ENCODE measurements at places on chromosomes 3 and 15. TPM values are rescaled to one million over a fixed set of nuclear protein-coding genes. Genes with fewer than 3 reads are reported as not detected.

Gene RASL12
- 6.0 TPM for total RNA-seq

- no peak overlapping the region for H3K4me3 ChIP-seq
- DNase-seq = no peak
- no peaks in the 10 kb centered on the region for H3K36me3 ChIP-seq
- H3K27me3 ChIP-seq = no peaks in the 10 kb centered on the region
These were observed 56.2 kb downstream of the ITGA11 start for GRCh38 chr15:68375716-68376220.

Gene SMCO1
- not detected for total RNA-seq

- peak overlapping the region; percentile 26 for H3K27ac ChIP-seq
- no peak overlapping the region for H3K4me3 ChIP-seq
- peaks cover 38% of the 10 kb centered on the region for H3K4me1 ChIP-seq
These were observed 54.6 kb downstream of the LPP start for GRCh38 chr3:188208516-188208981.

DNA sequence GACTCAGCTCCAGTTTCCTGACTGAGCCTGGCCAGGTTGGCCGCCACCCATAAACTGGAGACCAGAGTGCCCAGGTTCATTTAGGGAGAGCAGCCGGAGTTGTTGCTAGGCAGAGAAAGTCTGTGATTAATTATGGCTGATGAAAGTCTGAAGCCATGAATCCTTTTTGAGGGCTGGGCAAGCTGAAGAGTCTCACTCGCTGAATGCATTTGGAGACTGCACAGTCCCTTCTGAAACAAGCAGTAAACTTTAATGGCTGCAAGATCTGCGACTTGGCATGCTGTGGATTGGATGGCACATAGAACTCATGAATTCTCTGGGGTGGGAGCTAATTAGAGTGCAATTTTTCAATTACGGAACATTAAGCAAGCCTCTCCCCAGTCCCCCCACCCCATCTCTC, 282.1 kb downstream of the RPLP1 start:
- H3K36me3 ChIP-seq = no peaks in the 10 kb centered on the region
- no peak overlapping the region for H3K4me3 ChIP-seq
- no peak for DNase-seq
- no peak overlapping the region for H3K27ac ChIP-seq
- no peaks in the 10 kb centered on the region for H3K4me1 ChIP-seq

- H3K36me3 ChIP-seq = no peaks in the 10 kb centered on the region
- H3K4me3 ChIP-seq = no peak overlapping the region
- no peaks in the 10 kb centered on the region for H3K27me3 ChIP-seq
These were observed 104.2 kb upstream of the THRB start for GRCh38 chr3:24598695-24599470.

Gene LXN
- not detected for total RNA-seq

GRCh38 chr3:138113326-138113725, 2.1 kb downstream of the DZIP1L start:
- no peak for DNase-seq
- no peak overlapping the region for H3K4me3 ChIP-seq
- H3K4me1 ChIP-seq = peaks cover 5% of the 10 kb centered on the region
- no peak overlapping the region for H3K27ac ChIP-seq
- H3K27me3 ChIP-seq = no peaks in the 10 kb centered on the region

GRCh38 chr3:139601191-139601961, 61.8 kb upstream of the RBP1 start:
- peaks cover 5% of the 10 kb centered on the region for H3K4me1 ChIP-seq
- H3K36me3 ChIP-seq = no peaks in the 10 kb centered on the region
- DNase-seq = no peak
- no peak overlapping the region for H3K4me3 ChIP-seq

Gene FAM227B
- 2.3 TPM for total RNA-seq

Gene CNTN3
- not detected for total RNA-seq

Gene ZNF385D
- not detected for total RNA-seq

Gene ITGA11
- not detected for total RNA-seq

DNA sequence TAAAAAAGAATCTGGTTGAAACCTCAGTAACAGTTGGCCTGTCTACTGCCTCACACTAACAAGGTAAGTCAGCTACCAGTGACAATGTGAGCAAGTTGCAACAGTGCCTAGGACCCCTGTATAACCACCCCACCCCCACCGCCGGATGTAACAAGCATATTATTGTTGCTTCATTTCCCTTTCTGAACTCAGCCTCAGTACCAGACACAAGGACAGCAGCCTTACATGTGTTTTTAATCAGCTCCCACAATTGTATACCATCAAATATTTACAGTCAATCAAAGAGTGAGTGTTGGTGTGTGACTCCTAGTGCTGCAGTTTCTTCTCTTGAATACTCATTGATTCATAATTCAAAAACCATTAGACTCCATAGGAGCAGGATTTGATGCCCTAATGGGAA, 96.4 kb downstream of the PYDC2 start:
- no peak overlapping the region for H3K27ac ChIP-seq
- H3K4me3 ChIP-seq = no peak overlapping the region
- DNase-seq = no peak

Gene SENP8
- total RNA-seq = 3.4 TPM

Gene CLDN16
- 0.27 TPM for total RNA-seq

Gene TM4SF1
- total RNA-seq = 49.2 TPM

Gene ROPN1
- not detected for total RNA-seq

DNA sequence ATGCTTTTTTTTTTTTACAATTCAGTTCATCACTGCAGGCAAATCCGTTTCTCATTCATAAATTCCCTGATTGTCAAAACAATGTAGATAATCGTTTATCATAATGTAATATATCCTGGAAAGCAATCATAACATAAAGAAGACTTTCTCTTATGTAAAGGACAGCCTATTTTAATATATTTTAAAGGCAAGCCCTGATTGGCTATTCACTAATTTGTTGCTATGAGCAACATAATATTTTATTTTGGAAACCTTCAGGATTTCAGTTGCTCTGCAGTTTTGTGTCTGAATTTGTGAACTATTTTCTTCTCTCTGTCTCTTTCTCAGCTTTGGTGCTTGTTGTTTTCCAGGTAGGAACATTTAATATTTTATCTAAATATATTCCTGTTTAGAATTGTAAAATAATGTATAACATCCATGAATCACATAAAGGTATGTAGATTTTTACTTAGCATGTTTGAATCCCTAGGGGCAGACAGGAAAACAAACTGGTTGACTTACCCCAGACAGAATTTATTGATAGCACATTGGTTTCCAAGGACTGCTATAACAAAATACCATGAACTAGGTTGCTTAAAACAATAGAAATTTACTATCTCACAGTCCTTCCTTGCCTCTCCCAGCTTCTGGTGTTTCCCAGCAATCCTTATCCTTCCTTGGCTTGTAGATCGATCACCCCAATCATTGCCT, 253.5 kb downstream of the CDIN1 start:
- no peak for DNase-seq
- peaks cover 6% of the 10 kb centered on the region for H3K4me1 ChIP-seq
- H3K27me3 ChIP-seq = no peaks in the 10 kb centered on the region

GRCh38 chr15:73927476-73928240, 1.4 kb downstream of the LOXL1 start:
- H3K36me3 ChIP-seq = no peaks in the 10 kb centered on the region
- peak; percentile 82 for DNase-seq
- H3K27ac ChIP-seq = peak overlapping the region; percentile 73

DNA sequence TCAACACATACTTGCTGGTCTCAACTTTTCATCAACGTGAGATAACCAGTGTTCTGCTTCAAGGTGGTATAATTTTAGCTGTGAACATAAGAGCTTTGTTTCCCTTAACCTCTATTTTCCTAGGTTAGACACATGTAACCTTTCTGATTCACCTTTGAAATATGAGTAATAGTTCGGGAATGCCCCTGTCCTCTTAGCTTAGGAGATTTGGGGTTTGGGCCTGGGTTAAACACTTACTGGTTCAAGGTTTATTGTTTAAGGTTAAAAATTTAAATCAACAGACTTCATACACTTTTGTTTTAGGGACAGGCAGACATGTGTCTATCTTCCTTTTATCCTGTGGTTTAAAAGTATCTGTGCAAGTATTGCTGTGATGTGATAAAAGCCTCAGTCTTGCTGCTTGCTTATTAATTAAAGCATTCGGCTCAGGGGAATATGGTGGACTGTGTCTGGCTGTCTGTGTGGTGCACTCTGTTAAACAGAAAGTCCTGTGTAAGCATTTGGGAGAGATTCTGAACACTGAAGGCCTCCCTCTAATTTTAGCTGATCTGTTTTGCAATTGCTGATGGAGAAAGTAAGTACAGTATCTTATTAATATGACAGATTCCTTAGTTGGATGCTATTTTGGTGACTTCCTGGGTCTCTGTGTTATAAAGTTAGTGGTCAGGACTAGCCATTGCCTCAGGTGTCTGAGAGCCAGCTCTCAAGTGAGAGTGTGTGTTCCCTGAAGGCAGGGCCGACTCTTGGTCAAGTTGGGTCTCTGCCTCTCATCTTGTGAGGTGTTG, 81.8 kb downstream of the USP13 start:
- peaks cover 1% of the 10 kb centered on the region for H3K36me3 ChIP-seq
- no peak for DNase-seq
- no peak overlapping the region for H3K4me3 ChIP-seq
- H3K27me3 ChIP-seq = no peaks in the 10 kb centered on the region

Gene INSYN1
- total RNA-seq = 0.41 TPM

Gene LRRN1
- 0.84 TPM for total RNA-seq

- no peaks in the 10 kb centered on the region for H3K4me1 ChIP-seq
- H3K27me3 ChIP-seq = no peaks in the 10 kb centered on the region
- H3K4me3 ChIP-seq = no peak overlapping the region
- H3K27ac ChIP-seq = no peak overlapping the region
- H3K36me3 ChIP-seq = no peaks in the 10 kb centered on the region
These were observed 18.7 kb upstream of the HDAC11 start for GRCh38 chr3:13461169-13462124.

- no peak for DNase-seq
- no peak overlapping the region for H3K27ac ChIP-seq
- H3K36me3 ChIP-seq = no peaks in the 10 kb centered on the region
- no peaks in the 10 kb centered on the region for H3K4me1 ChIP-seq
These were observed 1085.0 kb upstream of the ALCAM start for GRCh38 chr3:104281713-104282112.

- no peaks in the 10 kb centered on the region for H3K27me3 ChIP-seq
- H3K36me3 ChIP-seq = no peaks in the 10 kb centered on the region
- H3K4me3 ChIP-seq = no peak overlapping the region
These were observed 10.2 kb upstream of the PLXND1 start for GRCh38 chr3:129616713-129617112.

DNA sequence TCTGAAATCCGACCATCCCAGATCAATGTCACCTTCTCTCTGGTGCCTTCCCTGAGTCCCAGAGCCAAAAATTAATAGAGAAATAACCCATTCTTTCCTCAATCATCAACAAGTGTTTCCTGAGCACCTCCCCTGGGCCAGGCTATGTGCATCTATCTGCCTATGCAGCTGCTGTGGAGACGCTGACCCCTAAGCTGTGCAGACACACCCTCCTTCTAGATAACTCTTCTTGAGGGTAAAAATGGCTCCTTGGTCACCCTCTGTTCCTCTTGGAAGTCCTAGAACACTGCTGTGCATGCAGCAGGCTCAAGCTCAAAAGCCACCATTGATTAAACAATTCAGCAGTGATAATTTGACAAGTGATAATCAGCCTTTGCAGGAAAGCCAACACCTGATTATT, 18.4 kb downstream of the CA12 start:
- H3K4me3 ChIP-seq = no peak overlapping the region
- no peaks in the 10 kb centered on the region for H3K4me1 ChIP-seq
- no peak overlapping the region for H3K27ac ChIP-seq
- H3K36me3 ChIP-seq = no peaks in the 10 kb centered on the region
- H3K27me3 ChIP-seq = no peaks in the 10 kb centered on the region

DNA sequence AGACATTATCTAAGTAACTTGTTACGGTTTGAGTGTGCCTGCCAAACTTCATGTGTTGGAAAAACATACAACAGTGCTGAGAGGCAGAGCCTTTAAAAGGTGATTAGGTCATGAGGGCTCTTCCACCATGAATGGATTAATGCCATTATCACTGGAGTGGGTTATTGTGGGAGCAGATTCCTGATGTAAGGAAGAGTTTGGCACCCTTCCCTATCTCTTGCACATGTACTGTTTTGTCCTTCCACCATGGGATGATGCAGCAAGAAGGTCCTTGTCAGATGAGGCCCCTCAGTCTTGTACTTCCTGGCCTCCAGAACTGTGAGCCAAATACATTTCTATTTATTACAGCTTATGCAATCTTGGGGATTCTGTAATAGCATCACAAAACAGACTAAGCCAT, 413.9 kb downstream of the EPHA3 start:
- no peaks in the 10 kb centered on the region for H3K27me3 ChIP-seq
- H3K36me3 ChIP-seq = no peaks in the 10 kb centered on the region
- no peak overlapping the region for H3K4me3 ChIP-seq
- no peak for DNase-seq
- no peak overlapping the region for H3K27ac ChIP-seq
- H3K4me1 ChIP-seq = no peaks in the 10 kb centered on the region

- no peak for DNase-seq
- no peak overlapping the region for H3K4me3 ChIP-seq
- H3K36me3 ChIP-seq = no peaks in the 10 kb centered on the region
- H3K4me1 ChIP-seq = no peaks in the 10 kb centered on the region
- H3K27ac ChIP-seq = no peak overlapping the region
- H3K27me3 ChIP-seq = no peaks in the 10 kb centered on the region
These were observed 42.0 kb upstream of the ATP10A start for GRCh38 chr15:25905140-25905539.

DNA sequence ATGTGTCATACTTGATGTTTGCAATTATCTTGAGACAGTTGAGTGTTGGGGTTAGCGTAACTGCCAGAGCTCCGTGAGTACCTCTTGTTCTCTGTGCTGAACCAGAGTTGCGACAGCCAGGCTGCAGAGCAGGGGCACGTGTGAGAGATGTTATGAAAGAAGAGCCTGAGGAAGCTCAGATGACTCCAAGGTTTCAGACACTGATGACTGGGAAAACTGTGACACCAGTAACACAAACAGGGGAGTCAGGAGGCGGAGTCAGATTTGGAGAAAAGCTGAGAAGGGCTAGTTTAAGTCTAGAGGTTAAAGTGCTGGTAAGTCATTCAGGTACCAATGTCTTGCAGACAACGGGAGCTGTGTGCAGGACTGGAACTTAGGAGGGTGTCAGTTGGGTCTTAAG, 45.0 kb downstream of the BLM start:
- H3K36me3 ChIP-seq = no peaks in the 10 kb centered on the region
- H3K4me3 ChIP-seq = no peak overlapping the region
- no peak for DNase-seq
- no peak overlapping the region for H3K27ac ChIP-seq
- no peaks in the 10 kb centered on the region for H3K27me3 ChIP-seq

DNA sequence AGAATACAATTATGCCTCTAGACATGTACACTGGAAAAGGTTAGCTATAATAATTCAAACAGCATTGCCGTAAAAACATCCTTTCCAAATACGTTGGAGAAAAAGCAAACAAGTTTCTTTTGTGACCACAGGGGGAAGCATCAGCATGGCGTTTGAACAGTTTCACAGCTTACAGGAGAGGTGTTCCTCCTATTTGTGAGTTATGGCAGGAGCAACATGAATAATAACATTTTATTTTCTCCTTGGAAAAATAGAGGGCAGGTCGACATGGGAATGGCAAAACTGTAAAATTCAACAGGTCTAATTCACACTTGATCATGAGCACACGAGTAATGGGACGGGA, 39.7 kb upstream of the GADL1 start:
- no peak overlapping the region for H3K4me3 ChIP-seq
- H3K27ac ChIP-seq = peak overlapping the region; percentile 42
- no peaks in the 10 kb centered on the region for H3K36me3 ChIP-seq

Measured in Caco-2 (cell line).